SW 1271 (cell line): ENCODE measurements at places on chromosomes 5 and 9.

GRCh38 chr9:122200960-122201595 is 27.7 kb downstream of the LHX6 start:
- no peak for DNase-seq

- DNase-seq, result no peak
Observed at GRCh38 chr9:85516976-85517637, 224.6 kb downstream of the AGTPBP1 start.

- DNase-seq, result peak; percentile 16
Observed at GRCh38 chr5:147578228-147579024, 68.6 kb upstream of the DPYSL3 start.

GRCh38 chr9:91040371-91041215 is 239.0 kb downstream of the SYK start:
- no peak for DNase-seq

GRCh38 chr5:127920936-127921335 is 162.6 kb upstream of the SLC12A2 start:
- no peak for DNase-seq

GRCh38 chr5:59027145-59027907 is 444.5 kb downstream of the RAB3C start:
- no peak for DNase-seq

DNA sequence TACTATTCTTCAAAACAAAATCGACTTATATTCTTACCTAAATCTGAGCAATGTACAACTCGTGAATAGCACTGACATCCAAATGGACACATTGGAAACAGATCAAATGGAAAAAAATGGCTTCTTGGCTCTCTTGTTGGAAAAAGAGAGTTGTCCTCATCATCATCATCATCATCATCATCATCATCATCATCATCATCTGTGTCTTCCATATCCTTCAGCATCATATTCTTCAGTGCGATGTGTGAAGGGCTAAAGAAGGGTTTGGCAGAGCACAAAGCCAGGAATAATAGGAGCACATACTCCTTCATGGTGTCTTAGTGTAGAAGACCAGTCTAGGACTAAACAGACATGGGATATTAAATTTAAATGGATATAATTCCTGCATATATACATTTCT is 7.7 kb downstream of the ASPN start:
- no peak for DNase-seq

- no peak for DNase-seq
Observed at GRCh38 chr5:127961006-127961762, 122.4 kb upstream of the SLC12A2 start.

DNA sequence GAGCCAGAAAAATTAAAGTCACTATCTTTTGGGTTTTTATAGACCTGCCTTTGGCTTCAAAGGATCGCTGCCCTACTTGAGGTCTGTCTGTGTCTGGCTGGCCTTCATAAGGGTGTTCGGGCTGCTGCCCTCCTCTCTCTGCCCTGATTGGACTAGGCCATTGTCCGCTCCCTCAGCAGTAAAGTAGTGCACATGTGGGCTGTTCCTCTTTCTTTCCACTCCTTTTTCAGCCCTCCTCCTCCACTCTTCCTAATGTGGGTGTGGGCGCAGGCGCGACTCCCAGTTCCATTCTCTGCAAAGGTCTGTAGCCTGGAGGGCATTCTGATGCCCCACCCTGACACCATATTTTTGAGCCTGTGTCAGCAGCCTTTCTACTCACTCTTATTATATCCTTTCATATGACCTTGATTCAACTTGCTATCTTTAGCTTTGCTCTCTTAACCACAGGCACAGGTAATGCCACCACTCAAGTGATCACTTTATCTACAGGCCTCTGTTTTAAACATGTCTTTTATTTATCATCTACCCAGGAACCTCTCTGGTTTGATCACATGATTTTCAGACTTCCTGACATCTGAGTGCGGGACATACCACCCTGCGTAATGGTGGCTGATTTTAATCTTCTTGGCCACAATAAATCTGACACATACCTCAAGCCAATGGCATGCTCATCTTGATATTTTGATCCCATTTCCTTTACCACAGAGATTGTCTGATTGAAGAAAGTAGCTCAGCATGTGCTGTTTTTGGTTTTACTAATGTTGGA is 144.5 kb downstream of the AOPEP start:
- DNase-seq, result no peak

DNA sequence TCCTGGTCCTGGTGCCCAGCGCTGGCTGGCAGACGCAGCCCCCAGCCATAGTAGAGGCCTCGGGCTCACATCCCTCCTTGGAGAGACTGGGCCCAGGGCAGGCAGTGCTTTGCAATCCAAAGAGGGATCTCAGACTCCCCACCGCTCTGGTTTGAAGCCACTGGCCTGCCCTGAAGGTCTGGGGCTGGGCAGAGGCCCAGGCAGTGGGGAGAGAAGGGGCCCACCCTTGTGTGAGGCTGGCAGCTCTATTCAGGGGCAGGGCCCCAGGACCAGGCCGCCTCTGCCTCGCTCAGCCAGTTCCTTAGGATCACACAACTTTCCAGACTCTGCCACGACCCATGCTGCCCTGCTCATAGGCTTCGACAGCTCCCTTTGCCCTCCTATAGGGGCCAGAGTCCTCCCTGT is 10.7 kb upstream of the SEC16A start:
- DNase-seq, result no peak

DNA sequence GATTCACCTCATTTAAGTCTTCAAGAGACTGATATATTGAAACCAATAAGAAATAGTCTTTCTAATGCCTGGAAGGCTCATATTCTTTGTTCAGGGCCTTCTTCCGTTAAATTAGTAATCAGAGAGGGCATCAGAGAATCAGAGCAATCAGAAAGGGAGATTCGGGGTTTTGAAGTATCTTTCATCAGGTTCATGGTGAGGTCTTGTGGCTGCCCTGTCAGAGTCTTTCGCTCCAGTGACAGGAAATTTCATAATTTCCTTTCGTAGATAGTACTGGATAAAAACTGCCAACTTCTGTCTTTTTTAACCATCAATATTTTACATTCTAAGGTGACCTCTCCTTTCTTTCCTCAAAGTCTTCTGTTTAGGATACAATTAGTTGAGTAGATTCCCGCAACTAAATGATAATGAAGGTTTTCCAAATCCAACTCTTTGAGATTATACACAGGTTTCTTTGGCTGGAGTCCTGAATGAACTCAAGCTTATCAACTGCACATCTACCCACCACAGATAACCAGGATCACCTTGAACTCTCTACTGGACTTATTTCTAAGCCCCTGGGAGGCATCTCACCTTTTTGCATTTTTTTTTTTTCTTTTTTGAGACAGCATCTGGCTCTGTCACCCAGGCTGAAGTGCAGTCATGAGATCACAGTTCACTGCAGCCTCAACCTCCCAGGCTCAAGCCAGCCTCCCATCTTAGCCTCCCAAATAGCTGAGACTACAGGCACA is 5.5 kb downstream of the IL31RA start:
- DNase-seq, result no peak

- no peak for DNase-seq
Observed at GRCh38 chr5:177966839-177967166, 29.2 kb downstream of the PROP1 start.

- no peak for DNase-seq
Observed at GRCh38 chr5:139232147-139232724, 34.1 kb upstream of the SIL1 start.

DNA sequence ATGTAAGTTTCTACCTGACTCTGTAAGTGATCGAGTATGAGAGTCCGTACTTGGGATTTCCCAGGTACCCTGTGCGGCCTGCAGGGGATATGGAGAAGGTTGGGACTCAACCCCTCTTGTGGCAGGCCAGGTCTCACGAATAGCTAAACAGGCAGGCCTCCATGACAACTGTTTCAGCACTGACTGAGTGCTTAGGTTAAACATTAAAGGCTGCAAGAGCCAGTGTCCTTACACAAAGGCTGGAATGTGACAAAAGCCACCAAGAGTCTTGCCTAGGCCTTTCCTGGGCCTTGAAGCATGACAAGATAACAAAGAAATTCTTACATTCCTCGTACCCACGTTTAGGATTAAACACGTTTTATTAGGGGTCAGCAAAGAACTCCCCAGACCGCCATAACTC is 58.6 kb downstream of the THBS4 start:
- no peak for DNase-seq

DNA sequence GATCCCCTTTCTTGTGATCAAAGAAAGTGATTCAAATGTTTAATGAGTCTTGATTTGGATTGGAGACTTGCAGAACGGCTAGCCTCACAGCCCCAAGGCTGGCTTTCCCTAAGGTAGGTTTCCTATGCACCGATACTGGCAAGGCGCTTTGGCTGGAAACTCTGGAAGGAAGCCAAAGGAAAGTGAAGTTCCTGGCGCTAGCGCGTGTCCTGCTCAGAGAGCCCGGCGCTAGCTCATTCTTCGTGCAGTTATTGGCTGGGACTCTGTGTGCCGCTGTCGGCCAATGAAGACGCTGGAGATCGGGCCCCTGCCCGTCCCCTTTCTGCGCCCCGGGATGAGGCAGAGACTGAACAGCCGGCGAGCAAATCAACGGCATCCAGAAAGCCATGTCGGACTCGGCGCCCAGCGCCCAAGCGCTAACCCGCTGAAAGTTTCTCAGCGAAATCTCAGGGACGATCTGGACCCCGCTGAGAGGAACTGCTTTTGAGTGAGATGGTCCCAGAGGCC is at the start of gene PCDHGC3:
Gene PCDHGC3, plus strand, starts transcription at position 342 of the 507 bp plus-strand sequence. Its CDS starts 151 bp downstream, at position 493.
- peak; percentile 92 for DNase-seq

GRCh38 chr5:65204966-65205365 is 276.8 kb downstream of the ADAMTS6 start:
- no peak for DNase-seq

- DNase-seq, result no peak
Observed at GRCh38 chr5:180365829-180366228, 12.7 kb upstream of the GFPT2 start.

DNA sequence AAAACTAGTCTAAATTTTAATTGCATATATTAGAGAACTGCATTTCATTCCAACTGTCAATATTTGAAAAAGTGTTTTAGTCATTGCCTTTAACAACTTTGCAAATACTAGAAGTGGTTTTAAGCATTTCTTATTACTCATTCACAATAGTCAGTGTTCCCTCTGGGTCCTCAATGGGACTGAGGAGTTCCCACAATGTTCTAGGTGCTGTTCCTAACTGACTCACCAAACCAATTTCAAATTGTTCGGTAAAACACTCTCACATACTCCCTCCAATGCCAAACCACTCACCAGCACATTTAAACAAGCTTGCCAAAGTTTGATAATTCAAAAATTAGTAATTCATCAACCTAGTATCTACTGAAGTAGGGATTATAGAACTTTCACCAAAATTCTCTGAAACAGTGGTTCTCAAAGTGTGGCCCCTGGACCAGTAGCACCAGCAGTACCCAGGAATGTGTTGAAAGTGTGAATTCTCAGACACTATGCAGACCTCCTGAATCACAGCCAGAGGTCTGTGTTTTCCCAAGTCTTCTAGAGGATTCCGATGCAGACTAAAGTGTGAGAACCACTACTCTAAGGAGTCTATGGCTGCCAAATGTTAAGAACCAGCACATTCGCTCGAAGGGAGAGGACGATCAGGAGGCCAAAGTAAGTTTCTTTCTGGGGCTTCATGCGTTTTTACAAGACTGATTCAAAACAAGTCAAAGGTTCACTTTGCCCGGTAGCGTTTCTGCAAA is 72.8 kb downstream of the APBA1 start:
- no peak for DNase-seq

DNA sequence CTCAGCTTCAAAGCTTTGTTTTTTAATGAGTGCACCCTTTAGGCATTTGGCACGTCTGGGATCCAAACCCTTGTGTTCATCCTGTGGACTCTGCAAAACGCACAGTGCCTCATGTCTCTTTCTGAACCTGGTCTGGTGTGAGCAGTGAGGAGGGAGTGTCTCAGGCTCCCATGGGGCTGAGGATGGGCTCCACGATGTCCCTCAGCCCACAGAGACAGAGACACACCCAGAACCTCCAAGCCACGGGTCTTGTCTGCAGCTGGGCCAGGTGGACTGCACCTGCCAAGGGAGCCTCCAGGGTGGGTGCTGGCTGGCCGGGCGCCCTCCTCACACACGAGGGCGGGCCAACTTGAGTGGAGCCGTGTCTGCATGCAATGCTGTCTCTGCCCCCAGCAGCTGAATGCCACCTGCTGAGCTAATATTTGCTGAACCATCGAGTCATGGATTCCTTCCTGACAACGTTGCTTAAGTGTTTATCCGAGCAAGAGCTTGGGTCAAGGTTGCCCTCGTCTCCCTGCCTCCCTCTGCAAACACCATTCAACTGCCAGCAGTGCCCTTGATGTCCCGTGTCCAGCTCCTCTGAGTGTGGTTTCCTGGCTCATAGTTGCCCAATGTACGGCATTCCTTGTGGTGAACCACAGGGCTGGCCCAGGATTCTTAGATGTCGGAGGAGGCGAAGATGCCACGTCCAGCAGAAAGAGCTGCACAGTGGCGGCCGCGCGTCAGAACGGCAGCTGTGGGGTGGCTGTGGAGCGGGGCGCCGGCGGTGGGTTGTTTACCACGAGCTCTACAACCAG is 31.4 kb upstream of the LPCAT1 start:
- DNase-seq, result peak; percentile 66

DNA sequence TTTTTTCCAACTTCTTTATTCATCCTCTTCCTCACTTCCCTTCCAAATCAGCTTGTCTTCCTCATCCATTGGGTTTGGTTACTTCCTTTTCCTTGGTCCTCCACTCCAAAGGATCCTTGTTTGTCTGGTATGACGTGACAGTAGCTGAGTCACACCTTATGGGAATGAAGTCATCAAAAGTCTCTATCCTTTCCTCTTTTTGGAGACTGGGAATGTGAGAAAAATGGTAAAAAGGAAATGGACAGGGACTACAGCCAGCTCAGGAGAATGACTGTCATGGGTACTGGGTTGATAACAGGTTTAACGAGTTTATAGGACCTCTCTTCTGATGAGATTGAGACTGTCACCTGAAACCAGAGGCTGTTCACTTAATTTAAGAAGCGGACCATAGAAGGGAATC is 76.2 kb upstream of the MYO10 start:
- DNase-seq, result no peak

- no peak for DNase-seq
Observed at GRCh38 chr9:105259731-105260612, 15.5 kb downstream of the SLC44A1 start.

DNA sequence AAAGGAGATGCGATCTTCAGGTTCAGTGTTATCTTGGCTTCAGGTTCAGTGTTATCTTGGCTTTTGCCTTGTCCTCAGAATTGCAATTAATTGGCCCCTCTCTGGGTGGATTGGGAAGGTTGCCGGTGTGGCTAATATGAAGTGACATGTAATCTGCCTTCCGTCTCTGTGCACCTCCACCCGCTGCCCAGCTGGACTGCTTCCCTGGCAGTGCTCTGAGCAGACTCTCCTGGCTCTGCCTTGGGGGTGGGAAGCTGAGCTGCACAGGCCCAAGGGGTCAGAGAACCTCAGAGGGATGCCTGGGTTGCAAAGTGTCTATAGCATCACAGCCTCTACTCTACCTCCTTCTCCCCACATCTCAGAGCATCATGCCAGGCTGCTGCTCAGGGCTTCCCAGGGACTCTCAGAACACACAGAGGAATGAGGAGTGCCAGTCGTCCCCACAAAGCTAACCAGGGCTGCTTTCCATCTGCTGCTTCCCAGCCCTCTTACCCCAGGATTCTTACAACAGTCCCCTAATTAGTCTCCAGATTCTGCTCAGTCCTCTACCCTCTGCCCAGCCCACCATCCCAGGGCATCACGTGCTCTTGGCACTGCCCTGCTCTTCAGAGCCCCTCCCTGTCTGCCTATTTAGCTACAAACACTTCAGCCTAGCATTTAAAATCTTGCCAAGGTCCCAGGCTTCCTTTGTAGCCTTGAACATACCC is 54.4 kb upstream of the AFAP1L1 start:
- no peak for DNase-seq
